Fibroblast of skin of right quadriceps (primary cell): ENCODE measurements at places on chromosomes 3 and 15.

GRCh38 chr3:140546649-140547048 is 131.2 kb upstream of the TRIM42 start:
- no peak for DNase-seq

GRCh38 chr3:152960684-152961083 is 125.8 kb downstream of the P2RY1 start:
- no peak for DNase-seq

GRCh38 chr15:52031556-52031955 is 12.5 kb downstream of the MAPK6 start:
- no peak for DNase-seq

GRCh38 chr3:168514252-168514651 is 418.5 kb upstream of the GOLIM4 start:
- no peak for DNase-seq

DNA sequence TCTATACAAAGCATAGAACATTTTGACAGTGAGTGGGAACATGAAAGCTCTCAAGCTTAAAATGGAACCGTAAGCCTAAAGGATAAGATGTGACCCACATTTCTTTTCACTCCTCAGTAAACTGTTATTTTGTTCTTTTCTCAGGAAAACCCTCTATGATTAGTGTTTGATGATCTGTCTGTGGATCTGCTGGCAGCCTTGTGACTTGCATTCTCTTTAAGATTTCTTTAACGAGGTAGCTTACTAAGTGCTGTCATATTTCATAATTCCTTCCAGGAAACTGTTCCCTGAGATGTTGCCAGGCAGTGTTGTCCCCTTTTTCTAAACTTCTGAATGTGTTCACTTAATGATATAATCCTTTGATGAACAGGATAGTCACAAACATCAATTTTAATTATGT is 167.6 kb downstream of the PYDC2 start:
- no peak for DNase-seq

DNA sequence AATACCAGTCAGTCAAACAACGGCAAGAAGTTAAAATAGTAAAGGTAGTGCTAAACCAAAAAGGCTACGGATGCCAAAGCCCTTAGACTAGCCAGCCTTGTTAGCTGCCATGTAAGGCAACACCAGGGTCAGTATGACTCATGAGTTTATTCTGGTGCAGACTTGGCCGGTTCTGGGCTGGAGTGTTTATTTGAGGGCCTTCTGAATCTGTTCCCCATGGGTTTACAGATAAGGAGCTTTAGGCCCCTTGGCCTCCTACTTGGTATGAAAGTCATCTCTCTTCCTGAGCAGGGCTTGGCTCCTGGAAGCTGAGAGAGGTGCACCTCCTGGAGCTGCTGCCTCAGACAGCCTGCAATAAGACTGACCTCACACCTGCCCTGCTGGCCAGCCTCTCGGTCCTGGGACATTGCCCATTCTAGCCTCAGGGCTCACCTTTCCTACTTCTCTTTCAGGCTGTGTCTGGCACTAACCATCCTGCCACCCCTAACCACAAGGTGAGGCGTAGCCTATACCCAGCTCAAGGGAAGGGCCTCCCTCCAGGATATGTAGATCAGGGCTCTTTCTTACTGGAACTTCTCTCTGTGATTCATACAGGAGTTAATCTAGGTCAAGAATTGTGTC is 10.4 kb upstream of the RTP1 start:
- DNase-seq = peak; percentile 59

DNA sequence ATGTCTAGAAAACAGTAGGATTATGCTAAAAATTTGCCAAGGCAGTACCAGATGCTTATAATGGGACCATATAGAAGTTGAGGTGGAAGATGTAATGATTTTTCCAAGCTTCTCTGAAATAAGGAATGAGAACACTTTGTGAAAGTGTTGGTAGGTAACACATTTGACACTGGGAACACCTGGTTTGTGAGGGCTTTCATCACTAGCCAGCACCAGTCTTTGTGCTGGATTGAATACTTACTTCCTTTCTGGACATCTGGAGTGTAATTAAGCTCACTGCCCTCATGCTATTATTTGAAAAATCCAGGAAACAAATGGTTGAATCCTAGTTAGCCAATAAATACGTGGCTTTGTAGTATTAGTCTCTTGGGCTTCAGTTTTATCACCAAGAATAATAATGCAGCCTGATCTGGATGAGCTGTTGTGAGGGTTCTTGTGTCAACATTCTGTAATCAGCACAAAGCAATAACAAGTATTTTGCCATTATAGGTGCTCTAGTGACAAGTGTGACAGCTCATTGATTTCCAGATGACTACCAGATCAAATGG is 12.9 kb downstream of the CCDC80 start:
- DNase-seq = no peak

DNA sequence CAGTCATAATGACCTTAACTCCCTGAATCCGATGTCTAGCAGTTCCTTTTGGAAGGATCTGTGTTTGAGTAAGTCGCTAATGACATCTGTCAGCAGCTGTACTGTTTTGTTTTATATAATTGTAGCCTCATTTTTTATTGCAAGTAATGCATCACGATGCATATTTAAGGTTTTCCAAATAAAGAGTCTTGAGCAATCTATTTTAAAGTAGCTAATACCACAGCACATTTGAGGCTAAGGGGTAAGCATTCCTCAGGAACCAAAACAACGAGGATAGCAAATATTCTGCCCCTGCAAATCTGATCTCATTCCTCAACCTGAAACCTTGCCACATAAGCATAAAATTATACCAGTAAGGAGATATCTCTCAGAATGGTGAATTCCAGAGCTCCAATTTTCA is 98.7 kb downstream of the TBC1D5 start:
- DNase-seq = peak; percentile 90

GRCh38 chr3:156630081-156630772 is 44.2 kb upstream of the TIPARP start:
- DNase-seq = peak; percentile 70

DNA sequence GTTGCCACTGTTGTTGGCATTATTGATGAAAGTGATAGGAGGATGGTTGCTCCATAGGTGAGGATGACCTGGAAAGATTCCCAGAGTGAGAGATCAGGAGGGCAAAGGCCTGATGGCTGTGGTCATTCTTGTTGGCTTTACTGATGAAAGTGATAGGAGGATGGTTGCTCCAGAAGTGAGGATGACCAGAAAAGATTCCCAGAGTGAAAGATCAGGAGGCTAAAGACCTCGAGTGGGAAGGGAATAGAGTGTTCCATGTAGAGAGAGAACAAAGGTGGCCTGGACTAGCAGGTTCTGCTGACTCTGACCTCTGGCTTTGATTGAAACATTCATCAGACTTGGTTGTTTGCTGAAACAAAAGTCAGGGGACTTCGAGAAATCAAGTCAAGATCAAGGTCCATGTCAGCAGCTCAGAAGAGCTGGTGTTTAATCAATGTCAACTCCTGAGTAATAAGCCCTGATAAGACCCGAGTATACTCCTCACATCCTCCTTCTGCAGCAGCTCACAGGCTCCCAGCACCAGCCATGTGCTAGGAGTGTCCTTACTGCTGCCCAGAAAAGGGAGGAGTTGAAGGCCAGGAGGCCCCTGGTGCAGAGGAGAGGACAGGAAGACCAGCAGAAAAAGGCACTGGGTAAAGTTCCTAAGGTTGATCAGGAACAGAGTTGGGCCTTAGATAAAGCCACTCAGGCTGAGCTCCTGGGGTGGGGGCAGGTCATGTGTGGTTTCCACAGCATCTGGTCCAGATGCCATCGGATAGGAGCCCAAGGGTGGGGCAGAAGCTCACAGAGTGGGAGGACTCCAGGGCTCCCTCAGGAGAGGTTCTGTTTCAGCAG is 19.9 kb downstream of the CYP8B1 start:
- DNase-seq = no peak

GRCh38 chr3:32667072-32667582 is 17.9 kb upstream of the CNOT10 start:
- DNase-seq = no peak

DNA sequence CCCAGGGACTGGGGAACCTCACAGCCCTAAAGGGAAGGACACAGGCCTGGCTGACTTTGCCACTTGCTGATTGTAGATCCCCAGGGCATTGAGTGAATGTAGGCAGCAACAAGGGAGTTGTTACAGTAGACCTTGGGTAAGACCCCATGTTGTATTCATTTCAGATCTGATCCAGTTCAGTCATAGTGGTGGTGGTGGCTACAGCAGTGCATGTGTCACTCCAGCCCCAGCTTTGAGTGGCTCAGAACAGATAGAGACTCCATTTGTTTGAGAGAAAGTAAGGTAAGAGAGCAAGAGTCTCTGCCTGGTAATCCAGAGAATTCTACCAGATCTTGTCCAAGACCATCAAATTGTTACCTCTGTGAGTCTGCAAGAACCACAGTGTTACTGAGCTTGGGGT is 278.7 kb upstream of the SATB1 start:
- DNase-seq = no peak

- DNase-seq = no peak
These were observed 124.1 kb upstream of the RASGRP1 start for GRCh38 chr15:38688761-38689160.

- DNase-seq = no peak
These were observed 9.3 kb downstream of the B2M start for GRCh38 chr15:44720460-44721176.

DNA sequence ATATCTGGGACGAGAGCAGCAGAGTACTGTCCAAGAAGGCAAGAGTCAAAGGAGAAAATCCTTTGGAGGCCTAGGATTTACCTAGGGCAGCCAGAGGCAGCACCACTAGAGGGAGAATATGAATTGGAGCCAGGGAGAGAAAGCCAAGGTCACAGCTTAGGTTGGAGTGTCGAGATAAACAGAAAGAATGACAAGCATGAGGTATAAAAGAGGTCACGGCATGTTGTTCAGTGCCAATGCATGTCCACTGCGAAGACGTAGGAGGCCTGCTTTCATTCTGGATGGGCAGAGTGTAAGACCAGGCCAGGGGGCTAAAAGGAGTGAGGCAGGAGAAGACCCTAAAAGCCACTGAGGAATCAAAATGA is 47.2 kb downstream of the THBS1 start:
- no peak for DNase-seq

GRCh38 chr3:155465664-155466063 is 172.2 kb upstream of the STRIT1 start:
- DNase-seq = no peak

DNA sequence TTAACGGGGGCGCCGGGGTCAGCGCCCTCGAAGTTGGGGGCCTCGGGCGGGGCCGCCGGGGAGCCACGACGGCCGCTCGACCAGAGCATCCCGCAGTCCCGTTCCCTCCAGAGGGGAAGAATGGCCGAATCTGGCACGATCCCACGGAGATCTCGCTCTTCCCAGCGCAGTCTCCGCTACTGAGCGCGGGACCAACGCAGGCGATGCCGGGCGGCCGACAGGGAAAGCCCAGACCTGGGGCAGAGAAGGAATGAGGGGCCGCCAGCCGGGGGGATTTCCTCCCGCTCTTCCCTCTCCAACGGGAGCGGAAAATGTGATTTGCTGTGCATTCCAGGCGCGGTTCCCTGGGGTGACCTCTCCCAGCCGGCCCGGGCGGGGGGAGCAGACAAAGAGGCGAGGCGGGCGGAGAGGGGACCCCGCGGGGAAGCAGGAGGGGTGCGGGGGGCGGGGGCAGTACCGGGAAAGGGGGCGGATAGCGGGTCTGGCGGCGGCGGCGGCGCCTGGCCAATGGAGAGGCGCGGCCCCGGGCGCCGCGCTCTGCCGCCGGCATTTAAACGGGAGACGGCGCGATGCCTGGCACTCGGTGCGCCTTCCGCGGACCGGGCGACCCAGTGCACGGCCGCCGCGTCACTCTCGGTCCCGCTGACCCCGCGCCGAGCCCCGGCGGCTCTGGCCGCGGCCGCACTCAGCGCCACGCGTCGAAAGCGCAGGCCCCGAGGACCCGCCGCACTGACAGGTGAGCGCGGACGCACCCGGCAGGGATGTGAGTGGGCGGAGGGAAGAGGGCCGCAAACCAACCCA is at the start of gene GREM1:
TSS of gene GREM1 (plus strand) at position 579 of the 801 bp plus-strand sequence. CDS start 12,687 bp downstream, outside the sequence.
- DNase-seq = peak; percentile 87

- DNase-seq = peak; percentile 47
These were observed 15.9 kb downstream of the ABTB1 start for GRCh38 chr3:127688416-127689265.

GRCh38 chr3:40379674-40380306 is 7.2 kb upstream of the ENTPD3 start:
- no peak for DNase-seq

GRCh38 chr3:59809710-59810444 is 760.1 kb upstream of the CFAP20DC start:
- peak; percentile 63 for DNase-seq
